Activated CD4-positive, alpha-beta T cell treated with anti-CD3 and anti-CD28 coated beads, Interleukin-2, amount 10 ng/mL, durations not matched to agents 7 days and 5 days (primary cell): ENCODE measurements at places on chromosomes 3 and 15. TPM values are rescaled to one million over a fixed set of nuclear protein-coding genes. Genes with fewer than 3 reads are reported as not detected.

- DNase-seq, result no peak
- no peaks in the 10 kb centered on the region for H3K4me1 ChIP-seq
- no peak overlapping the region for H3K4me3 ChIP-seq
- H3K36me3 ChIP-seq, result no peaks in the 10 kb centered on the region
Observed at GRCh38 chr15:29242456-29243242, 27.0 kb downstream of the NSMCE3 start.

GRCh38 chr3:48568476-48568875, 4.9 kb upstream of the UCN2 start:
- no peaks in the 10 kb centered on the region for H3K27me3 ChIP-seq
- H3K4me3 ChIP-seq, result no peak overlapping the region
- peaks cover 11% of the 10 kb centered on the region for H3K4me1 ChIP-seq
- H3K27ac ChIP-seq, result no peak overlapping the region
- no peak for DNase-seq
- H3K36me3 ChIP-seq, result no peaks in the 10 kb centered on the region

DNA sequence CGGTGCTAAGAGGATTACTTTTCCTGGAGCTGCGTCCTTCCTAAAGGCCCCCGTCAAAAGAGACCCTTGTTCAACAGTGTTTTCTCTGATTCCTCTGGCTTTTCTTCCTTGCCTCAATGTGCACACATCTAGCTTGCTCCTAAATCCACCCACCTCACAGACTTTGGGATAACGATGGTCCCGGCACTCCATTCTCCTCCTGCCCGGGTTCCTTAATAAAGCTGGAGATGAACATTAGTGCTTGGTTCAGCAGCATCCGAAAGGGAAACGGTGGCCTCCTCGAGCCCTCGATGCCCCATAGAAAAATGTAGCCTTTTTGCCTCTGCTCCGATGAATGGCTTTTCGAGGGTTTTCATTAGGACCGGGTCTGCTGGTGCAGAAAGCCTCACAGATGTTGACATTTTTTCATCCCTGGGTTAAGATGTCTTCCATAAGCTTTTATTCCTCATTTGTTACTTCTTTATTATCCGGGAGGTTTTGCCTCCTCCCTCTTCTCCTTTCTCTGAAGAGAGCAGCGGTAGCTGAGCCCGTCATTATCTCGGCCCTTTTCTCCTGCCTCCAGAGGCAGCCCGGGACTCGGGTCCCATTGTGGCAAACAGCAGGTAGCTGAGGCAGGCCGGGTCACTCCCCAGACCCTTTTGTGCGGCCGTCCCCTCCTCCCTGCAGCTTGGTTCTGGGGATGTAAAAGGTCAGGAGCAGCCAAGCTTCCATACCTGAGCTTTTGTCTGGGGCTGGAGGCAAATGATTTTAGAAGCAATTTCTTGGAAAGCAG, 64.6 kb downstream of the CPN2 start:
- no peak overlapping the region for H3K4me3 ChIP-seq
- no peak overlapping the region for H3K27ac ChIP-seq
- no peaks in the 10 kb centered on the region for H3K4me1 ChIP-seq
- no peak for DNase-seq
- H3K27me3 ChIP-seq, result peaks cover 28% of the 10 kb centered on the region

- DNase-seq, result no peak
- no peaks in the 10 kb centered on the region for H3K27me3 ChIP-seq
- H3K4me3 ChIP-seq, result no peak overlapping the region
- H3K27ac ChIP-seq, result no peak overlapping the region
- H3K4me1 ChIP-seq, result peaks cover 22% of the 10 kb centered on the region
Observed at GRCh38 chr15:45027220-45027619, 4.2 kb downstream of the SORD start.

GRCh38 chr3:11998092-11998491, 6.1 kb upstream of the SYN2 start:
- DNase-seq, result no peak
- H3K4me1 ChIP-seq, result no peaks in the 10 kb centered on the region
- H3K36me3 ChIP-seq, result no peaks in the 10 kb centered on the region
- H3K27me3 ChIP-seq, result peaks cover 26% of the 10 kb centered on the region
- no peak overlapping the region for H3K27ac ChIP-seq

RBMS3 gene
- 0.25 TPM for total RNA-seq

DNA sequence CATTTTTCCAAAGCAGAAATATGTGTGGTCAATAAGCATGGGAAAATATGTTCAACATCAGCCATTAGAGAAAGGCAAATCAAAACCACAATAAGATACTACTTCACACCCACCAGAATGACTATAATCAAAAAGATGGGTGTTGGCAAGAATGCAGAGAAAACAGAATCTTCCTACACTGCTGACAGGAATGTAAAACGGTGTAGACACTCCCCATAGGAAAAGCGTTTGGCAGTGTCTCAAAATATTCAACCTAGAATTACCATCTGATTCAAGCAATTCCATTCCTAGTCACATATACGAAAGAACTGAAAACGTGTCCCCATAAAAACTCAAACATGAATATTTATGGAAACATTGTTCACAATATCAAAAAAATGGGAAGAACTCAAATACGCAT, 123.3 kb downstream of the ADAMTS17 start:
- no peaks in the 10 kb centered on the region for H3K27me3 ChIP-seq
- no peaks in the 10 kb centered on the region for H3K4me1 ChIP-seq
- H3K36me3 ChIP-seq, result no peaks in the 10 kb centered on the region
- H3K4me3 ChIP-seq, result no peak overlapping the region

- H3K27ac ChIP-seq, result peak overlapping the region; percentile 89
- H3K4me1 ChIP-seq, result peaks cover 50% of the 10 kb centered on the region
- H3K27me3 ChIP-seq, result no peaks in the 10 kb centered on the region
Observed at GRCh38 chr3:9180764-9181117, 68.7 kb downstream of the SRGAP3 start.

DNA sequence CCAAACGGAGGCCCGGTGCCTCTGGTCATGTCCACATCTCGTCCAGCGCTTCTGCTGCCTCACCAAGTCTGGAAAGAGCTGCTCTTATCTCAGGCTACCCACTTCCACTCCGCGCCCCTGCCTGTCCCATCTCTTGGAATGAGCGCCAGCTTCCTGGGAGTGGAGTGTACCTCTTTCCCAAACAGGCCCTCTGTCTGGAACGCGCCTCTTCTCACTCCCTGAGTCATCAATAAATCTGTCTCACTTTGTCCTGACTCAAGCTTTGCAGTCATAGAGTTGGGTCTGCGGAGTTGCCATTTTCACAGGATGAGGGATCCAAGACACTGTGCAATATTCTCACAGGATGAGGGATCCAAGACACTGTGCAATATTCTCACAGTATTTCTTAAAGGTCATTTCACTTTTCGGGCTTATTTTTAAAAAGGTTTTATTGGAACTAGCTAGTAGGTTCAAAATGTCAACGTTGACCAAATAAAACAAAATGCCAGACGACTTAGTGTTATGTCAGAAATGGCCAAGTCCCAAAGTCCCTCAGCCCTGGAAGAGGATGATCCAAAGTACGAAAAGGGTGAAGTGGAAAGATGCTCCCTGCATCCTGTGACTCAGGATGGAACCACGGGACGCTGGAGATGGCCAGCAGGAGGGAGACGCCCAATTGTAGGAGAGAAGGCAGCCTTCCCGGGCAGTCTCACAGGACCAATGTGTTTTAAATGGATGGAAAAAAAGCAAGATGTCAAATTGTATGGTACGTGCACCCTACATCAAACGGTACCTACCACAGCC, 81.1 kb downstream of the CHSY1 start:
- peaks cover 59% of the 10 kb centered on the region for H3K4me1 ChIP-seq
- H3K36me3 ChIP-seq, result peaks cover 37% of the 10 kb centered on the region
- H3K27ac ChIP-seq, result no peak overlapping the region
- DNase-seq, result no peak

B2M gene
- total RNA-seq, result 11,726 TPM

DNA sequence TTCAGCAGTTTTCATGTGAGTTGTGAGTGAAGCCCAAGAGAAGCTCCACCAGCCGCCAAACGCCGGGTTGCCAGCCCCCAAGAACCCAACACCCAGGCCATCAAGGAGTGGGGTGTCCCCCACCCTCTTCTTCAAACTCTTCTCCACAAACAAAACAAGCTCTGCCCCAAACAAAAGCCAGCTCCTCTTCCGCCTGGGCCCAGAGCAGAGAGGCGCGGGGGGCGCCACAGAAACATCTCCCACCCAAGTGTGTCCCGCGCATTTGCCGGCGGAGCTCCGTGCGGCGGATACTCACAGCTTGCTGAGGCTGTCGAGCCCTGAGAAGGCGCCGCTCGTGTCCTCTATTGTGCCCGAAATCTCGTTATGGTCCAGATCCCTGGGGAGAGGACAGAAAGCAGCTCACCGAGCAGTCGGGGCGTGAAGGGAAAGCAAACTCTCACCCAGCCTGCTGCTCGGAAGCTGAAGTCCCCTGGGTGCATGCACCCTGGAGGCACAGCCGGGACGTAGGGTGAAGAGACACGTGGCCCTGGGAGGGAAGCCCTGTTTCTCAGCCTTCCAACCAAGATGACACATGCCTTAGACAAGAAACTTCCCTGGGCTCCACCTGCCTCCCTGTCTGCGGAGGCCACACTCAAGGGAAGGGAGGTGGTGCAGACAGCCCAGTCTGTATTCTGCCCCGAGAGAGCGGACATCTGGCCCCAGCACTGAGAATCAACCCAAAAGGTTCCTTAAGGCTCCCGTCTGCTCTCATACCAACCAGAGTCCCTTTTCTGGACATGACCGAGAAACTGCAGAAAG, 95.7 kb downstream of the LRIG1 start:
- no peaks in the 10 kb centered on the region for H3K27me3 ChIP-seq
- no peak overlapping the region for H3K4me3 ChIP-seq
- H3K27ac ChIP-seq, result no peak overlapping the region
- no peak for DNase-seq
- peaks cover 3% of the 10 kb centered on the region for H3K4me1 ChIP-seq
- H3K36me3 ChIP-seq, result peaks cover 3% of the 10 kb centered on the region
